ENCODE measurements at places on chromosomes 2 and 18.

GRCh38 chr2:181268174-181268867, 188.9 kb upstream of the ITGA4 start:
- DNase-seq, result no peak

- peak; percentile 58 for DNase-seq
Observed at GRCh38 chr18:13216092-13216582, 2.4 kb upstream of the LDLRAD4 start.

- DNase-seq, result no peak
Observed at GRCh38 chr2:97720746-97721145, 7.4 kb downstream of the ZAP70 start.

GRCh38 chr2:168256448-168256847, 9.1 kb upstream of the STK39 start:
- DNase-seq, result no peak

GRCh38 chr2:231854616-231855125, 68.4 kb downstream of the COPS7B start:
- DNase-seq, result no peak

GRCh38 chr2:112004253-112004645, 50.8 kb upstream of the TMEM87B start:
- no peak for DNase-seq

- no peak for DNase-seq
Observed at GRCh38 chr2:73870084-73870483, 22.7 kb upstream of the ACTG2 start.

DNA sequence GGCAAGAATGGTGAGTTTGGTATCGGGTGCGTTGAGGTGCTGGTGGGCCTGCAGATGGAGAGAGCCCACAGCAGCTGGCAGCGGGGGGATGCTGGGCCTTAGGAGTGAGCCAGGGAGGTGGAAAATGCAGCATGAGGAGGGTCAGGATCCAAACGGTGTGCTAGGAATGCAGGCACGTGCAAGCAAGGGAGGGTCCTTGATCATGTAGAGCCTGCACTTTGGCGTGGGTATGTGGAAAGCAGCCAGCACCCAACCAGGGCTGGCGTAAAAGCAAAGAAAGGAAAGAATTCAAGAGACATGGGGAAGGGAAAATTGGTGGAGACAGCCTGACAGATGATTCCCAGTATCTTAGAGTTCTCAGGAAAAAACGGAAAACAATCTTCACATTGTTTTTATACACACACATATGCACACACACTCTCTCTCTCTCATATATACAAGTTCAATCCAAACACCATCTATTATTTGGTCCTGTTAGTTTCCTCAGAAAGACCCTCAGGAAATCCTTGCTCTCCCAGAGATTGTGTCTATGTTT, 46.3 kb downstream of the LTBP1 start:
- no peak for DNase-seq

- DNase-seq, result no peak
Observed at GRCh38 chr2:195450552-195451113, 206.4 kb upstream of the SLC39A10 start.

- DNase-seq, result no peak
Observed at GRCh38 chr2:157866202-157866601, 9.9 kb downstream of the ACVR1 start.

- no peak for DNase-seq
Observed at GRCh38 chr2:71060871-71061270, 7.6 kb upstream of the NAGK start.

Data from stimulated activated CD4-positive, alpha-beta T cell treated with anti-CD3 and anti-CD28 coated beads, Interleukin-2, amount 100 ng/mL, for 24 hours (primary cell).